ENCODE measurements at places on chromosomes 16 and 17.

GRCh38 chr16:84875846-84876245 is 56.1 kb downstream of the CRISPLD2 start:
- no peak for DNase-seq

- no peak for DNase-seq
Observed at GRCh38 chr16:50247123-50247905, 19.0 kb upstream of the ADCY7 start.

- no peak for DNase-seq
Observed at GRCh38 chr16:86553356-86553755, 1.7 kb downstream of the MTHFSD start.

DNA sequence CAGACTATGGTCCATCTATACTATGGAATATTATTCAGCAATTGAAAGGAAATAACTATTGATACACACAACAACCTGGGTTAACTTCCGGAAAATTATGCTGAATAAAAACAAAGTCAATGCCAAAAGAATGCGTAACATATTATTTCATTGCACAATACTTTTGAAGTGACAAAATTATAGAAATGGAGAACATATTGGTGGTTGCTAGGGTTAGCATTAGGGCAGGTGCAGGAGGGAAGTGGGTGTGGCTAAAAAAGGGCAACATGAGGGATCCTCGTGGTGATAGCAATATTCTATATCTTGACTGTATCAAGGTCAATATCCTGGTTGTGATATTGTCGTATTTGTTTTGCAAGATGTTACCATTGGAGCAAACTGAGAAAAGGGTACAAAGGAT is 34.9 kb downstream of the PIK3R5 start:
- no peak for DNase-seq

GRCh38 chr17:4708436-4708835 is 2.0 kb upstream of the ARRB2 start:
- DNase-seq = peak; percentile 17

DNA sequence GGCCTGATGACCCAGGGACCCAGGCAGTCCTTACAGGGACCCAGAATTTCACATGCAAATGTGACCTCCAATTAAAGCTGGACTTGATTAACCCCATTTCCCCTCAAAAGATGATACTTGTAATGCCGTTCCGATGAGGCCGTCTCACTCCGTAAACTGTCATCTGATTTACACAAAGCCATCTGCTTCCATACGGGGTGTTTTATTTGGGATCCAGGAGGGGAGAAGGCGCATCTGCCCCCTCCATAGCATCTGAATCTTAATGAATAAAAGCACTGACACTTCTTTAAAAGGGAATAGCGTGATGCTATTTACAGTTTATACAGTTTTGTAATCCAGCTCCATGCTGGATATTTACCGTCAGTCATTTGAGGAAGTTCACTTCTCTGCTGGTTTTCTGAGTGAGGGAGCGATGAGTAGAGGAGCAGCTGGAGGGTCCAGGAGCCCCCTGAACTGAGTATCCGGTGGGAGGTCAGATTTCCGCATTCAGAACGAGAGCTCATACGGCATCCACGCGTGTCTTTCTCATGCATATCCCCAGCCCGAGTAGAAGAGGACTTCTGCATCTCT is 452.7 kb downstream of the WWOX start:
- no peak for DNase-seq

DNA sequence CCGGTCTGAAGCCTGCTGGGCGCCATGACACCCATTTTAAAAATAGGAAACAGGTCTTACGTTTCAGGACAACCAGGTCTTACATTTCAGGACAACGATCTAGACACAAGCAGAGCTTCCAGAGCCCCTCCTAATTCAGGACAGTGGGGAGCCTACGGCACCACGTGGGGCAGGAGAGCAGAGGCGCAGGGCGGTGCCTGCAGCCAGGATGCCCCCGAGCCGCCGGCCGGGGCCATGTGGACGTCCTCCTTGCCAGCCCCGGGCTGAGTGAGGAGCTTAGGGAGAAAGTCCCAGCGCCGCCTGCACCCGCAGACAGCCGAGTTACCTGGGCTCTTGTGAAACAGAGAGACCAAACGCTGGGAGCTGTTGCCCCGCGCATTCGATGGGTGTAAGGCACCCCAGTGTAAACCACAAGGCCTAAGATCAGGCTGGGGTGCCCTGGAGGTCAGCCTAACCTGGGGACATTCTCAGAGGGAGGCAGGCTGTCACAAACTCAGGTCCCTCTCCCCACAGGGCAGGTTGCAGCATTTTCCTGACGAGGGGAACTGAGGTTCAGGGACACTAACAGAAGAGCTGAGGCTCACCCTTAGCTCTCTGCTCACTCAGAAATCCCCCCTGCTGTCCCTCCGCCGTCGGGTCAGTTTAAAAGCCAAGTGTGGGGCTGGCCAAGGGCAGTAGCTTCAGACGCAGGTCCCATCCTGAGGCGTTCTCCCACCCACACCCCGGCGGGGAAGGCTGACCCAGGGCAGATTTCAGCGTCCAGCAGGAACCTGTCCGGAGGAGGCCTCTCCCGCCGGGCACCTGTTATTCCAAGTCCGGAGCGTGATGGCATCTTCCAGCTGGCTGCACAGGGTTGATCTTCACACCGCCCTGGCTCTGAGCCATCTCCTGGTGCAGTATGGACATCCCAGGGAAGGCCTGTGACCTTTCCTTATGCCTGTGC is 1.8 kb upstream of the NOTUM start:
- no peak for DNase-seq

DNA sequence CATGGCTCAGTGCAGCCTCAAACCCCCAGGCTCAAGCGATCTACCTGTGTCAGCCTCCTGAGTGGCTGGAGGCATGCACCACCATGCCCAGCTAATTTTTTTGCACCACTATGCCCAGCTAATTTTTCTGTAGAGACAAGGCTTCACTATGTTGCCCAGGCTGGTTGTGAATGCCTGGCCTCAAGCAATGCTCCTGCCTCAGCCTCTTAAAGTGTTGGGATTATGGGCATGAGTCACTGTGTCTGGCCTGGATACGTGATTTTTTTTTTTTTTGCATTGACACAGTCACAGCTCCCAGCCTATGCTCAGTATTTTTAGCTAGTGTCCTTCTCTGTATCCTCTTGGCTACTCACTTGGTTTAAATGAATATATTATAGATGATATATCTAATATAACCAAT is 377.0 kb upstream of the TNRC6C start:
- DNase-seq = no peak

- no peak for DNase-seq
Observed at GRCh38 chr16:65510850-65511249, 389.0 kb upstream of the CDH11 start.

- no peak for DNase-seq
Observed at GRCh38 chr16:502179-502943, 25.2 kb upstream of the CAPN15 start.

GRCh38 chr16:69481901-69482341 is 57.5 kb downstream of the CYB5B start:
- DNase-seq = no peak

- DNase-seq = no peak
Observed at GRCh38 chr16:17328932-17329331, 141.8 kb downstream of the XYLT1 start.

- DNase-seq = no peak
Observed at GRCh38 chr17:17609121-17609520, 17.6 kb upstream of the PEMT start.

GRCh38 chr17:52227926-52228325 is 69.4 kb upstream of the CA10 start:
- no peak for DNase-seq

GRCh38 chr16:50932348-50932935 is 190.6 kb downstream of the CYLD start:
- no peak for DNase-seq

- DNase-seq = no peak
Observed at GRCh38 chr16:4850211-4850610, 2.9 kb downstream of the UBN1 start.

DNA sequence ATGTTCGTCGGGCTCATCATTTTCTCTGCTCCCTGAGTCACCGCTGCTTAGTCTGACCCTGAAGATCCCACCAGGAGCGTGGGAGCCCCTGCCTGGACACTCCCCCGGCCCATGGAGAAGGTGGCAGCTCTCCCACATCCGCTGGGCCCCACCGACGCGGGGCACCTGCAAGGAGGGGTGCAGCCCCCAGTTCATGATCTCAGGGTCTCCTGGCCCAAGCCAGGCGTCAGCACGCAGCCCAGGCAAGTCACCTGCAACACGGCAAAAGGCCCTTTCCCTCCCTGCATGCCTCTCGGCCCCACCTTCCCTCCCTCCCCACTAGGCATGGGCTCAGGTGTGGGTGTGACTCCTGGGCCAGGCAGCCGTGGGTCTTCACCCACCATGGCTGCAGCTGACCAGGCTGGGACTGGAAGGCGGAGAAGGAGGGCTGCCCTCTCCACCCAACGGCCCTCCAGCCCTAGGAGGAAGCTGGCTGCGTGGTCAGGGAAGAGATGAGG is 9.7 kb upstream of the CHMP6 start:
- no peak for DNase-seq

DNA sequence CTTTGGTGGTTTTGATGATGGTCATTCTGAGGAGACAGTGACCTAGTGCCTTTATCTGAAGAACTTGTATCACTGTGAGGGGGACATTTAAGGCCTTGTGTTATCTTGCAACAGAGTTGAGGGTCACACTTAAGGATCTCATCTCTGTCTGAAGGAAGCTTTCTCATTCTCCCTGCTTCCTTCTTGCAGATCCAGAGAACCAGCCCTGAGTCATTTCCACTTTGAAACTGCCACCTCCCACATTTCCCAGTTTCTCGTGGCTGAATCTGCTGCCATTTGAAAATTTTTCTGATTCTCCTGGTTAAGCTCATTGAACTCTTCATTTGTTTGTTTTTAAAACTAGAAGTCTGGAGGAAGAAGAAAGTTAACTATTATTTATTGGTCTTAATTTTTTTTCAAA is 190.2 kb upstream of the CDH11 start:
- DNase-seq = no peak

DNA sequence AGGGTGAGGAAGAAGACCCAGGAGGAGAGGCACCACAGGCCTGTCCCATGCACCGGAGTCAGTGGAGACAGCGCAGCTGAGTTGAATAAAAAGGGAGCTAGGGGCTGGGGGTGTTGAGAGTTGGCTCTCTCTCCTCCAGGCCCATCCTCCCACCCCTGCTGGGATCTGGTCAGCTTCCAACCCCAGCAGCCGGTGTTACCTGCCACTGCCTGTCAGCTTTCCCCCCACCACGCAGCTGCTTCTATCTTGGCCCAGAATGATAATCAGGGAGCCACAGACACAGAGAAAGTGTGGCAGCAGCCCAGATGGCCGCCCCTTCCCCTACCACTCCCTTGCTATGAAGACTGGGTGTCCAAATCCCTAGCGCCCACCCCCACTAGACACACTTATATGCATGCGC is 120.6 kb upstream of the RPL38 start:
- DNase-seq = no peak

DNA sequence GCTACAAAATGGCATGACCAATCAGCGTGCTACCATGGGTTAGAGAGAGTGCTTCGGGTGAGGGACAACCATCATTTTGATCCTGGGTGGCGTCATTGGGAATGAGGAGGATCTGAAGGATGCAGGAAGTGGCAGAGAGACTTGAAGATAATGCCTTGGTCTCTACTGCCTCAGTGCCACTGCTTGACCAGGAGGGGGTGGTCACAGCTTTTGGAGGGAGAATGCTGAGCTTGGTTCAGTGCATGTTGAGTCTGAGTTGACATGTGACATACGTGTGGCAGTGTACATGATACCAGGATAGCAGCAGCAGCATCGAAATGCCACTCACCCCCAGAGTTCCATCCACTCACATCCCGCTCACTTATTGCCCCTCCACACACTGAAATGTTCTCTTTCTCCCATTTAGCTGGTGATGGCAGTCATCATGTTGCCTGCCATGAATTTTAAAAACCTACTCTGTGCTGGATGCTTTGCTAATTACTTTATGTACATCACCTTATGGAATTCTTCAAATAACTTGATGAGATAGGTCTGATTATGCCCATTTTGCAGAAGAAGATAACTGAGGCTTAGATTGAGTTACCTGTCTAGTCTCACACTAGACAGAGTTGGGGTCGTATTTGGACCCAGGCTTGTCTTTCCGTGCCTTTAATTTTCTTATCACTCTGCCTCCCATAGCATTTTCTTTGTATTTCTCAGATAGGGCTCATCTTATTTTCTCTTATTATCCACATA is 36.7 kb downstream of the ARSG start:
- DNase-seq = no peak

- DNase-seq = no peak
Observed at GRCh38 chr16:48999508-48999907, 282.1 kb downstream of the CBLN1 start.

DNA sequence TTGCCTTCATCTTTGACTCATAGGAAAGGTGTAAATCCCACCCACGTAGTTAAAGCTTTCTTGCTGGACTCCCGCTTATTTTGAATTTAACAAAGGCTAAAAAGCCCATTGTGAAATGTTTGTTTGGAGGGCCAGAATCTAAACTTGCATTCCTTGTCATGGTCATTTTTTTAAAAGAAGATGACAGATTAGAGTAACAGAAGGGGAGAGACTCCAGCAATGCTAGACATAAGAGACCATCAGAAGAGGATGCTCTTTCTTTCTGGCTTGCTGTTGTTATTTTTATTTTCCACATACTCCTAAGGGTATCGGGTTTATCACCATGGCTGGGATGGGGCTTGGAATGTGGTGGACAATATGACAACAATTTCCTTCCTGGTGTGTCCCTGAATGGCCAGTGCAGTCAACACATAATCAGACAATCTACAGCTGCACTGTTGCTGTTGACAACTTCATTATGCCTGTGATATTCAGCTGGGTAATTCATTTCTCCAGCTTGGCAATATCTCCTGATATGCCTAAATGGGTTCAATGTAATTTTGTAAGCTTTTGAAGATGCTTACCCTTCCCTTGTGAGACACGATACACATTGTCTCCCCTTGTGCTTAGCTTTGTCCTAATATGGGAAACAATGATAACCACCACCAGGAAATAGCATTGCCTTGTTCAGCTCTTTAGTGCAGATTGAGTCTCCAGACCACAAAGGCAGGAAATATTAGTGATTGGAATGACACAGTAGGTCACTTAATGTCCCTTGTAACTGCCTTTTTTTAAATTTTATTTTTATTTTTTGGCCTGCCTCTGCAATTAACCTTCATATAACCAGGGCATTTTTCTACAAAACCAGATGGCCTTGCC is 164.3 kb downstream of the ANKFN1 start:
- DNase-seq = no peak

GRCh38 chr16:4404967-4405696 is 11.3 kb downstream of the CORO7 start:
- no peak for DNase-seq

- DNase-seq = no peak
Observed at GRCh38 chr17:14316126-14316832, 15.4 kb downstream of the HS3ST3B1 start.

DNA sequence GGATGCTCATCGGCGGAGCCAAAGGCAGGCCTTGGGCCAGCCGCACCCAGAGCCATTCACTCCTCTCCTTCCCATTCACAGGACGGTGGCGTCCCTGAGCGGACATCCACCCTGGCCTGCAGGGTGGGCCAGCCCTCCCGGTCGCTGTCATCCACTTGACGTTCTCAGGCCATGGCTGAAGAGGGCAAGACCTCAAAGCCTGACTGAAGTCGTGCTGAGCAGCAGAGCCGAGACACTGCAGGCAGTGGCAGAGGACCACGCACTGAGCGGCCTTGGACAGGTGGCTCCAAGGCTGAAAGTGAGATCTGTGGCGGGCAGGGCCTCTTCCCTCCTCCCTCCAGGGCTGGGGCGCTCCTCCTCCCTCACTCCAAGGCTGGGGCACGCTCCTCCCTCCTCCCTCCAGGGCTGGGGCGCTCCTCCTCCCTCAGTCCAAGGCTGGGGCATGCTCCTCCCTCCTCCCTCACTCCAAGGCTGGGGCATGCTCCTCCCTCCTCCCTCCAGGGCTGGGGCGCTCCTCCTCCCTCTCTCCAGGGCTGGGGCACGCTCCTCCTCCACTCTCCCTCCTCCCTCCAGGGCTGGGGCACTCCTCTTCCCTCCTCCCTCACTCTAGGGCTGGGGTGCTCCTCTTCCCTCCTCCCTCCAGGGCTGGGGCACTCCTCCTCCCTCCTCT is 24.1 kb downstream of the GNPTG start:
- no peak for DNase-seq
